Stimulated activated CD8-positive, alpha-beta memory T cell treated with anti-CD3 and anti-CD28 coated beads, Interleukin-4, amount 100 ng/mL, for 24 hours (primary cell): ENCODE measurements at places on chromosomes 2 and 18.

DNA sequence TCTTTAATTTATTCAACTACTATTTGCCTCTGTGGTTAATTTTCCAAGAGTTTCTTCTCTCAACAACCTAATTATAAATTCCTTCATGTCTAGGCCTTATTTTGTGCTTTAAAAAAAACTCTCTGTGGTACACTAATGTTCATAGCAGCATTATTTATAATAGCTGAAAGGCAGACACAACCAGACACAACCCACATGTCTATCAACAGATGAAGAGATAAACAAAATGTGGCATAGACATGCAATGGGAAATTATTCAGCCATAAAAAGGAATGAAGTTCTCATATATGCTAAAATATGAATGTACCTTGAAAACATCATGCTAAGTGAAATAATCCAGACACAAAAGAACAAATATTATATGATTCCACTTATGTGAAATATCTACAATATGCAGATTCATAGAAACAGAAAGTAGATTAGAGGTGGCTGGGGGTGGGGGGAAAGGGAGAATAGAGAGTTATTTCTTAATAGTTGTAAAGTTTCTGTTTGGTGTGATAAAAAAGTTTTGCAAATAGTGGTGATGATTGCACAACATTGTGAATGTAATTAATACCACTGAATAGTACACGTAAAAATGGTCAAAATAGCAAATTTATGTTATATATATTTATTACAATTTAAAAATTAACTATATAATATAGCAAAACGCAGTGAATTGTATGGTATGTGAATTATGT lies 28.1 kb upstream of the RASGRP3 start:
- DNase-seq, result no peak

GRCh38 chr18:44474591-44474990 lies 206.1 kb upstream of the SETBP1 start:
- DNase-seq, result no peak

- DNase-seq, result no peak
Observed at GRCh38 chr2:176907341-176907740, 305.3 kb upstream of the HNRNPA3 start.

DNA sequence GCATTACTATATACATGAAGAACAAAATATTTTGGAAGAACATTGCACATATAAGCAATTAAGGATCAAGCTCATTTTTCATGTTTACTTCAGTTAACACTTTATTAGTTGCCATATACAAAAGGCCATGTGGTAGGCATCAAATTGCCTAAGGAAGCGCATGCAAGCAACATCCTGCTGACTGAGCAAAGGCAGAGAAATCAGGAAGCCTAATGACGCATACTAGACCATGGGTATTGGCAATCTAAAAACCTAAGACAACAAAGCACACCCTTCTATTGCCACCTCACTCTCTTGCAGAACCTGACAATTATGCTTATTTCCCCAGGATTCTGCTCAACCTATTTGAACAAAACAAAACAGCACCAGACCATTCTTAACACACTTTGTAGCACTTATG lies 171.9 kb downstream of the STK39 start:
- DNase-seq, result no peak

- no peak for DNase-seq
Observed at GRCh38 chr2:43020990-43021669, 205.3 kb downstream of the ZFP36L2 start.

- no peak for DNase-seq
Observed at GRCh38 chr2:150526006-150526405, 38.5 kb upstream of the RND3 start.

DNA sequence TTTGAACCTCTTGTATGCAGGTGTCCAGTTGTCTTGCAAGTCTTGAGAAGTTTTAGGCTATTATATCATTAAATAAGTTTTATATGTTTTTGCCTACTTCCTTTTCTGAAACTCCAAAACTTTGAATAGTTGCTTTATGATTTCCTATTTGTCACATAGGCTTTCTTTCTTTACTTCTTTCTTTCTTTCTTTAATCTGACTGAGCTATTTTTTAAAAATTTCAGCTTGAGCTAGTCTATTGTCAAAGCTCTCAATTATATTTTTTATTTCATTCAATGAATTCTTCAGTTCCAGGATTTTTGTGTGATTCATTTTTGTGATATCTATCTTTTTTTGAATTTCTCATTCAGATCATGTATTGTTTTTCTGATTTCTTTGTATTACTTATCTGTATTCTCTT lies 102.1 kb upstream of the TMEM178A start:
- no peak for DNase-seq

DNA sequence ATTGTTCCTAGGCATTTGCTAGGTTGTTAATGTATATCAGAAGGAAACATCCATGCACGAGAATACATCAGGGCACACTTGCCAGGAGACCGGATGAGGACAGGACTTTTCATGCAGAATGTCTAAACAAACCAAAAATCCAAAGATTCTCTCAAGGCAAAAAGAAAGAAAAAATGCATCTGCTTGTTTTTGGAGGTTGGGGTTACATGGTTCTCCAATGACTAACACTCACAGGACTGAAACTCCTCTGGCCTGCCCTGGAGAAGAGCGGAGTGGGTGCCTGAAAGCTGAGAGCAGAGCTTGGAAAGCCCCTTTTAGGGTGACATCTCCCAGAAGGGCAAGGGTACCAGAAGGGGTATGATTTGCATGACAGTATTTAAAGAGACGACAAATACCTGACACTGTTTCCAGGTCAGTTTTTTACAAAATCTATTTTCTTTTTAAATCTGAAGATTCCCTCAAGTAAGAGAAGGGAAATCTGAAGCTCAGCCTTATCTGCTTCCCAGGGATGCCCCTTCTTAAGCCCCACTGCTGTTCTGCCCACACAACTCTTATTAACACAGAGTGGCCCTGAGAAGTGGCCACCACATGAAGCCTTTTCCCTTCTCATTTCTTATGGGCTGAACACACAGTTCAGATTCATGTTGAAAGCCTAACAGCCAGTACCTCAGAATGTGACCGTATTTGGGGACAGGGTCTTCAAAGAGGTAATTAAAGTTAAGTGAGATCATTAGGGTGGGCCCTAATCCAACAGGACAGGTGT lies 216.4 kb downstream of the STK39 start:
- no peak for DNase-seq

GRCh38 chr2:70330476-70330875 lies 28.6 kb upstream of the FAM136A start:
- no peak for DNase-seq

GRCh38 chr2:219252570-219252899 lies 508 bp upstream of the TUBA4B start:
- no peak for DNase-seq

- DNase-seq, result no peak
Observed at GRCh38 chr2:15048000-15048399, 415.5 kb downstream of the LRATD1 start.

DNA sequence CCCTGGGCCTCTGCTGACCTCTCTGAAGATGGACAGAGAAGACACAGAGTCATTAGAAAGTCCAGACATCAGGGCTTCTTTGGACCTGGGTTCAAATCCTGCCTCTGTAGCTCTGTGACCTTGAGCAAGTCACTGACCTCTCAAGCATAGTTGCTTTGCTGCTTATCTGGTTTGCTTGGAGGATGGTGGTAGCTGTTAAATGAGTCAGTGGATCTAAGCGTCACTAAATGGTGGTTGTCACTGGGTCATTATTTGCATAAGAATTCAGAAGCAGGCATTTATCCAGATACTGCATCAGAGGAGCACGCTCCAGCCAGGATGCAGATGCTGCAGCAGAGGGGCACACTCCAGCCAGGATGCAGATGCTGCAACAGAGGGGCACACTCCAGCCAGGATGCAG lies 229.2 kb downstream of the GLI2 start:
- DNase-seq, result no peak

- no peak for DNase-seq
Observed at GRCh38 chr2:241860184-241861078, 1.7 kb upstream of the PDCD1 start.

DNA sequence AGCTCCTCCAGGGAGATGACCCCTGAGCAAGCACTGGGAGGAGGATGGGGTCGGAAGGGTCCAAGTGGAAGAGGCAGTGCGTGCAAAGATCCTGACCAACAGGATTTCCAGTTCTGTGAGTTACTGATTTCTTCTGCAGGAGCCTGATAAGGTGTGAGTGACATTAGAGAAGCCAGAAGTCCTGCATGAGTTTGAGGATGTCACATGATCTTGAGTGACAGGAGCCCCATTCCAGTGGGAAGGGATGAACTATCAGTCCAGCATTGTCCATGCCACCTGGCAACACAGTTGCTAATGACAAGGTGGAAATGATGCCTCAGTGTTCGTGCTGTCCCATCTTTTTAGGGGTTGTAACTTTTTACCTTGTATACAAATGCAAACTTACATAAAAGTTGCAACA lies 285.1 kb upstream of the HDAC4 start:
- no peak for DNase-seq

DNA sequence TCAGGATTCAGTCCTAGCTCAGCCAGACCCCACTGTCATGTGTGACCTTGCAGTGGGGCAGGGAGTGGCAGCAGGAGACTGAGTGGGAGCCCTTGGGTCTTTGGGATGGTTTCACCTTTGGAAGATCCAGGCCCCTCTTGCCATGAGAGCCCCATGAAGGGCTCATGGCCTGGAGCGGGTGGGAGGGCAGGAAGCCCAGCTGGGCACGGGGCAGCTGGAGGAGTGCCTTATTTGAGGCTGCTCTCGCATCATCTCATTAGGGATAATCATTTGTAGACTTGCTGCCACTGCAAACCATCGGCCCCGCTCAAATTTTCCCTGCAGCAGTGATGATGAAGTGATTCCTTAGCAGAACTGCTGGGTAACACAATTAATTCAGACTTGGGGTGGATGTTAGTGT lies 73.9 kb downstream of the TGOLN2 start:
- no peak for DNase-seq

GRCh38 chr2:9703085-9703678 lies 72.4 kb upstream of the YWHAQ start:
- DNase-seq, result peak; percentile 83

DNA sequence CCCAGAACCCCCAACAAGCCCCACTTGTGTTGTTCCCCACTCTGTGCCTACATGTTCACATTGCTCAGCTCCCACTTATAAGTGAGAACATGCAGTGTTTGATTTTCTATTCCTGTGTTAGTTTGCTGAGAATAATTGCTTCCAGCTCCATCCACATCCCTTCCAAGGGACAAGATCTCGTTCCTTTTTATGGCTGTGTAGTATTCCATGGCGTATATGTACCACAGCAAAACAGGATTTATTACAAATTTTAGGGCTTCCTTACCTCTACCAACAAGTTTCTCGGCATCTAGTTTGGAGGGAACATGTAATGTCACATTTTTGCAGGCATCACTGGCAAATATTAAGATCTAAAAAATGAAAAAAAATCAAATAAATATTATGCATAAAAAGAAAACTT lies 8.9 kb downstream of the DSC2 start:
- DNase-seq, result no peak

GRCh38 chr18:39741755-39742466 lies 2176.3 kb upstream of the CELF4 start:
- no peak for DNase-seq

DNA sequence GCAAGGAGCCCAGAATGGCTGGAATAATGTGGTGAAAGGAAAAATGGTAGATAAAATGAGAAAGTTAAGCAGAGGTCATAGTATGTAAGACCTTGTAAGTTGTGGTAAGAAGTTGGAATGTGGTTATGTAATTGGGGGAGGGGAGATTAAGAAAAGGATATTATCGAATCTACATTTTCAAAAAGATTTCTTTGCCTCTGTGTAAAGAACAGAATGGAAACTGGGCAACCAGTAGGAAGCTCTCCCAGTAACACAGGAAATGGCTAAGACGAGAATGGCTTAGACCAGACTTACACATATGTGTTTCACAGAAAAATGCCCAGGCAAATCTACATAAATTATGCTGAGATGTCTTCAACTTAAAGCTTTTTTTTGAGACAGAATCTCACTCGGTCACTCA lies 13.2 kb downstream of the MEMO1 start:
- DNase-seq, result no peak

DNA sequence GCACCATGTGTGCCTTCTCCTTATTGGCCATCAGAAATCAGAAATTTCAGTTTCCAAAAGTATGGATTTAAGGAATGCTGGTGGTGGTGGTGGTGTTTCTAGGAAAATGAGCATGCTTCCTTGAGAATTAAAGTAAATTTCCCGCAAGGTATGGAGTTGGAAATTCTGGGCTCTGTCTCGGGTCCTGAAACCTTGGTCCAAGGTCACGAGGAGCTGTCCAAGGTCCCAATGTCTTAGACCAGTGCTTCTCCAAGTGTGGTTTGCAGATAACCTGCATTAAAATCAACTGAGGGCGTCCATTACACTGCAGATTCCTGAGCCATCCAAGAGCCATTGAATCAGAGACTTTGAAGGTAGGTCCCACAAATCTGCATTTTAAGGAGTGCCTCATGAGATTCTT lies 210.9 kb upstream of the PKDCC start:
- DNase-seq, result no peak

- no peak for DNase-seq
Observed at GRCh38 chr2:134391751-134392160, 137.9 kb downstream of the MGAT5 start.

GRCh38 chr2:71631411-71631931 lies 178.1 kb downstream of the DYSF start:
- no peak for DNase-seq

DNA sequence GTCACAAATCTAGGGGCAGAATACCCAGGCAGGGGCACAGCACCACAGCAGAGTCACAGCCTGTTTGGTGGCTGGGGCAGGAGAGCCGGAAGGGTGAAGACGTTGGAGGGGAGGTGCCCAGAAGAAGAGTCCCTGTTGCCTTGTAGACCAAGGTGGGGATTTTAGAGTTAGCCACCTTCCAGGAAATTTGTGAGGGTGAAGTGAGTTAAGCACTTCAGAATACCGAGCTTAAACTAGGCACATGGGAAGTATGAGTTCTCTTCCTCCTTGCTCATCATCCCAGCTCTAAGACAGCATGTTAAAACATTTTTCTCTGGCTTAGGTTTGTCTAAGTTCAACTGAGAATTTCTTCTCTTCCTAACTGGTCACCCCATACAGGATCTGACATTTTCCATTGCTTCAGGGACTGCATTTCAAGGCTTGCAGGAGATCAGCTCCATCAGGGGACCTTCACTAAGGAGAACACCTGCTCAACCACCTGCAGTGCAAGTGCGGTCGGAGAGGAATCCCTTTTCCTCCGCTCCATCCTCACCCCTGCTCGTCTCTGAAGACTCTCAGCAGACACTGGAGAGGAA lies 26.5 kb upstream of the PHLPP1 start:
- no peak for DNase-seq

- DNase-seq, result no peak
Observed at GRCh38 chr2:207868855-207869596, 99.3 kb upstream of the FZD5 start.
